M059J (cell line): ENCODE measurements at places on chromosomes 2 and 18.

DNA sequence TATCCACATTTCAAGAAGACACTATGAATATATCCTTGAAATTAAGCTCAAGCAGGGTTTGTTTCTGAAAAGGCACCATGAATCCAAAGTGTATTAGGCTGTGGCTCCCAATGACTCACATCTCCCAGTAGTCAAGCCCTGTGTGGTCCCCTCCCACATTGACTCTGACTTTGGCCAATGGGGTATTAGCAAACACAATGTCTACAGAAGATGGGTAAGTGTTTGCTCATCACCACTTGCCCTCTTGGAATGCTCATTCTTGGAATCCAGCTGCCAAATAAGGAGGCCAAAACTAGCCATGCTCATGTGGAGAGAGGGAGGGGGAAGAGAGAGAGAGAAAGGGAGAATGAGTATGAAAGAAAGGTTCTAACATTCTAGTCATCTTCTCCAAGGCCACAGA lies 490.0 kb downstream of the TXNL1 start:
- peak; percentile 92 for DNase-seq

GRCh38 chr18:54607213-54608027 lies 16.4 kb downstream of the DYNAP start:
- peak; percentile 74 for DNase-seq

DNA sequence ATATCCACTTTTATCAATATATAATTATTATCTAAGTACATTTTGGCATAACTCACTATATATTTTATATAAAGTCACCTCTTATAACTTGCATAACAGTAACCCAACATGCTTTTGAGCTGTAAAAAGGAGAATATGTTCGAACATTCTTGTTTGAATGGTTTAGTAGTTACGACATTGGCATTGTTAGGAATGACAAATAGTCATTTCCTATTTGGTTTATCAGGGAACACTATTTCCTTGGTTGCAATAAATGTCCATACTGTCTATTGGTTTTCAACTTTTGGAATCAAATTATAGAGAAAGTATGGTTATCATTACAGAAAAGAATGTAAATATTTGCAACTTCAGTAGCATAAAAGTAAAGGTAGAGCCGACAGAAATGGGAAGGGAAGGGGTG lies 124.1 kb downstream of the PARD3B start:
- DNase-seq: no peak

GRCh38 chr2:179550214-179550613 lies 285.6 kb upstream of the SESTD1 start:
- no peak for DNase-seq

GRCh38 chr2:72859831-72860262 lies 27.4 kb upstream of the SPR start:
- DNase-seq: peak; percentile 65

- no peak for DNase-seq
These were observed 357.4 kb upstream of the ACVR2A start for GRCh38 chr2:147487286-147487977.

- peak; percentile 83 for DNase-seq
These were observed 39.6 kb downstream of the TTC39C start for GRCh38 chr18:24054130-24054529.
